Iris pigment epithelial cell (primary cell): ENCODE measurements at places on chromosomes 1 and 21.

GRCh38 chr1:4653796-4654725 is at the start of gene AJAP1:
Gene AJAP1 (plus strand): TSS chr1:4654609. CDS start chr1:4655426, 817 bp downstream.
- DNase-seq = no peak

DNA sequence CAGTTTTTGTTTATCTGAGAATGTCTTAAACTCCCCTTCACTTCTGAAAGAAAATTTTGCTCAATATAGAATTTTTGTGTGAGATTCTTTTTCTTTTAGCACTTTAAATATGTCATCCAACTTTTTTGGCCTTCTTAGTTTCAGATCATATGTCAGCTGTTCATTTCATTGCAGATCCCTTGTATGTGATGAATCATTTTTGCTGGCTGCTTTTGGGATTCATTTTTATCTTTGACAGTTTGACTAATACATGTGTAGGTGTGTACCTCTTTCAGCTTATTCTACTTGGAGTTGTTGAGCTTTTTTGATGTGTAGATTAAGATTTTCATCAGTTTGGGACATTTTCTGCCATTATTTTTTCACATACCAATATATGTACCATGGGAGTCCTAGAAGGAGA is 156.8 kb downstream of the FASLG start:
- DNase-seq = peak; percentile 63

DNA sequence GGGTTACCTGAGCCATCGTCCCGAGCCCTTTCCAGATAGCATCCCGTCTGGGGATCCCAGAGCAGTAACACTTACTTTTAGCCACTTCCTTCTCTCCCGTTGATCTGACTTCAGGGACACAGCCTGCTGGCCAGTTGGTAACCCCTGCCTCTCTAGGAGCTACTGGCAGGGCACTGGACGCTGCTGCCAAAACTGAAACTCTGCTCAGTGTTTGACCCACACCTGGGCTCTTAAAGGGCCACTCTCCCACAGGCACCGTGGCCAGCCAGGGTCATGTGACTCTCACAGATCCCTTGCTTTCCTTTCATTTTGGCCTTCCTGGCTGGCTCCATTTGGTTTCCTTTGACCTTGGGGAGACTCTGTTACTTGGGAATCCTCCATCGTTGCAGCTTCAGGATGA is at the start of gene PIGR:
PIGR (minus strand) TSS at position 206 of the 400 bp plus-strand sequence. CDS start 5,935 bp downstream, outside the sequence.
- no peak for DNase-seq

GRCh38 chr21:44919913-44920693 is 596 bp downstream of the ITGB2 start:
- DNase-seq = no peak

- peak; percentile 12 for DNase-seq
Measured at GRCh38 chr1:164562947-164563520, 4.0 kb downstream of the PBX1 start.

- peak; percentile 57 for DNase-seq
Measured at GRCh38 chr1:64139877-64140276, 63.5 kb upstream of the UBE2U start.

- no peak for DNase-seq
Measured at GRCh38 chr1:41712695-41713094, 206.0 kb downstream of the HIVEP3 start.

DNA sequence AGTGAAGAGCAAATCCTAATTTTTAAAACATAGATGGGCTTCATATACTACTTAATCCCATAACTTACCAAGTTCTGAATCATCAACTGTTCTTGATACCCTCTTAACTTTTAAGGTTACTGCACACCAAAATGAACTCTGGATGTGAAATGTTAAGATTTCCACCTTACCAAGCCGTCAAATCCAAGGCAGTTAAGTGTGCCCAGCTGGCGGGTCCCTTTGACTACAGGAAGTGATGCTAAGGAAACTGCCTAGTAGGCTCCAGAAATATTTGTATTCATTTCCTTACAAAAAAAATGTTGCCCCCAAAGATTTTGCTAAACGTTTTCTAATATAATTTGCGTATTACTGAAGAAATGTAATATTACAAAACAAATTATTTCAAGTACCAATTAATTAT is 10.7 kb downstream of the NRIP1 start:
- DNase-seq = no peak

DNA sequence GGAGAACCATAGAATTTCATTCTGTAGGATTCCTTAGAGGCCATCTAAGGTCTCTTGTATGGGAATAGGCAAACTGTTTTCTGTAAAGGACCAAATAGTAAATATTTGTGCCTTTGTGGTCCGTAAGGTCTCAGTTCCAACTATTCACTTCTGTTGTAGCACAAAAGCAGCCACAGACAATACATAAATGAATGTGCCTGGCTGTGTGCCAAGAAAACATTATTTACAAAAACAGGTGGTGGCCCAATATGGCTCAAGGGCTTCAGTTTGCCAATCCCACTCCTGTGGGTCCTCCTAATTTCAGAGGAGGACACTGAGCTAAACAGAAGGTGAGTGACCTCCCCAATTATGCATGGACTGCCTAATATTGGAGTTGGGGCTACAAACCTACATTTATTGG is 67.6 kb upstream of the EDEM3 start:
- DNase-seq = no peak

DNA sequence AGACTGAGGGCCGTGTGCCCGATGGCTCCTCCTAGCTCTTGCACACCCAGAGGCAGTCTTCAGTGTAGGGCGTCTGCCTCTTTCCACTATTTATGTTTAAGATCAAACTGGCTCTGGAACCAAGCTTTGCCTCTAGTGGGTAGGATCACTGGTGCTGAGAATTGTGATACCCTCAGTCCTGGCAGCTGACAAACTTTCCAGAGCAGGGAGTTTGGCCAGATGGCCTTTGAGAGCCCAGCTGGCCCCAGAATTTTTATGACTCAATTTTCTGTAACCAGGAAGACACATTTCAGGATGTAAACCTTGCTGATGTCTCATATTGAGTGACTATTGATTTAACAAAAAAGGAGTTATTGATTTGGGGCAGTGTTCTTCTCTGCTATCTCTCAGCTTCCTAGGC is 6.7 kb downstream of the COQ8A start:
- no peak for DNase-seq

DNA sequence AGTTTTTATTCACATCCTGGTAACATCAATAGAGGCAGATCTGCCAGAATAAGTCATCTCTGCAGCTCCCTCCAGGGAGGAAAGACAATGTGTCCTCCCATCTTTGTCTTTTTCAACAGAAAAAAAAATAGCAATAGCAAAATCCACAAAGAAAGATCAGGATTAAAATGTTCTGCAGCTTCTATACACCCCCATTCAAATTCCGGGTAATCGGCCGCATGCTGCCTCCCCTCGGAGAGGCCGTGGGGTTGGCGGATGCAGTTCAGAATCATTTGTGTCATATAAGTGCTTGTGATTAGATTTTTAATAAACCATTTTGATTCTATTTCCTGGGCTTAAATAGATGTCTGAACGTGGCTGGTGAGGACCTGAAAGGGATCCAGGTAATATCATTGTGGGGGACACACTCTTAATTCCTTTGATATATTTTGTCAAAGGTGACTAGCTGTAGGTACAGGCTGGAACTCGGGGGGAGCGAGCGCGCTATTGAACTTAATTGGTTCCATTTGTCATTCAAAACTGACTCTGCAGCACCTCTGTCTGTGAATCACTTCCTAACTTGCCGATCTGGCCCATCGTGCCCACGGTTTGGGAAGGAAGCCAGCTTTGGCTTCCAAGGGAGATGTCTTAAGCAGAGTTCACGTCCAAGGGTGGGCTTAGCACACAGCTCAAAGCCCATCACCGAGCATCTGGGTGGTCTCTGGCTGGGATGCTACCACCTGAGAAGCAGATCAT is 85.6 kb upstream of the ARHGEF16 start:
- peak; percentile 4 for DNase-seq

DNA sequence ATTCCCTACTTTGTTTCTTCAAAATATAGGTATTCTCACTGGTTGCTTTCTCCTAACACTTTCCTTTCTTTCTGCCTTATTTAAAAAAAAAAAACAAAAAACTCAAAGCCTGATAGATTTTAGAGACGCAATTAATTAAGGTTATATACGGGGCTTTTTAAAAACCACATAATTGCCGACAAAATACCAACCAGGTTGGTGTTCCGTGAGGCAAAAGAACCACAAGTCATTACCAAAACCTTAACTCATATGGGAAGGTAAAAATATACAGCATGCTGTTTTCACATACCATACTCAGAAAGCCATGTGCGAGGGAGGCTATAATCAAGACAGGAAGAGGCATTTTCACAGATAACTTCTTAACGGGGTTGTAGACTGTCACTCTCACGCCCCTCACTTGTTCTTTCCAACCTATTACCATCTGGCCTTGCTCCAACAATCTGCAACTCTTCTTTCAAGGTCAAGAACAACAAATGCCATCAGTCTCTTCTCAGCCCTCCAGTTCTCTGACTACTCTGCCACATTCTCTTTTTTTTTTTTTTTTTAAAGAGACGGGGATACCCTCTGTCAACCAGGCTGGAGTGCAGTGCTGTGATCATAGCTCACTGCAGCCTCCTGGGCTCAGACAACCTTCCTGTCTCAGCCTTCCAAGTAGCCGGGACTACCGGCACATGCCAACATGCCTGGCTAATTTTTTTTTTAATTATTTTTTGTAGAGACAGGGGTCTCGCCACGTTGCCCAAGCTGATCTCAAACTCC is 102.6 kb downstream of the APP start:
- DNase-seq = peak; percentile 30

GRCh38 chr1:176579087-176579486 is 116.1 kb downstream of the PAPPA2 start:
- no peak for DNase-seq

DNA sequence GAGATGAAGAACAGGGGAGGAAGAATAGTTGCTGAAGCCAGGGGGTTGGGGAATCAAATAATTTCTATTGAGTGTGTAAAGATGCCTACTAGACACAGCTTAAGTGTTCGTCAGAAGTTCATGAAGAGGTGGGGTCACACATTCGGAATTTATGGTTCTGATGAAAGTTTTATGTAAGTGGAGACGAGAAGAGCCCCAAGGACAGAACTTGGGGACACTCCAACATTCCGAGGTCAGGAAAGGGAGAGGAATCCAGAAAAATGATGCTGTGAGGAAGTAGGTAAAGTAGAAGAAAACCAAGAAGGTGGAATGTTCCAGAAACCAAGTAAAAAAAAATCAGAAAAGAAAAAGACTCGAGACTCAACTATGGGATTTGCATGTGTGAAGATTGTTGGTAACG is 272.5 kb downstream of the SIPA1L2 start:
- no peak for DNase-seq
